ENCODE measurements at places on chromosomes 6 and 20. TPM values are rescaled to one million over a fixed set of nuclear protein-coding genes. Genes with fewer than 3 reads are reported as not detected.

SRSF6 gene
- total RNA-seq: 166 TPM

LAMA5 gene
- total RNA-seq: 0.67 TPM

AVP gene
- total RNA-seq: not detected

HRH3 gene
- total RNA-seq: not detected

RSPH3 gene
- total RNA-seq: 2.9 TPM

CLPSL1 gene
- not detected for total RNA-seq

UBE2J1 gene
- total RNA-seq: 25.9 TPM

VIP gene
- not detected for total RNA-seq

SLC17A5 gene
- 5.4 TPM for total RNA-seq

KCNK16 gene
- total RNA-seq: not detected

POLR1C gene
- 33.4 TPM for total RNA-seq

TGM3 gene
- total RNA-seq: not detected

VSTM2L gene
- total RNA-seq: not detected

GRCh38 chr6:53692172-53692571 lies 26.6 kb upstream of the KLHL31 start:
- no peaks in the 10 kb centered on the region for H3K4me1 ChIP-seq
- DNase-seq: no peak
- H3K36me3 ChIP-seq: no peaks in the 10 kb centered on the region
- no peak overlapping the region for H3K27ac ChIP-seq
- peaks cover 6% of the 10 kb centered on the region for H3K27me3 ChIP-seq

- no peaks in the 10 kb centered on the region for H3K4me1 ChIP-seq
- no peak overlapping the region for H3K4me3 ChIP-seq
- no peaks in the 10 kb centered on the region for H3K36me3 ChIP-seq
- H3K27ac ChIP-seq: no peak overlapping the region
Observed at GRCh38 chr20:19885939-19886660, 128.0 kb downstream of the RIN2 start.

DNA sequence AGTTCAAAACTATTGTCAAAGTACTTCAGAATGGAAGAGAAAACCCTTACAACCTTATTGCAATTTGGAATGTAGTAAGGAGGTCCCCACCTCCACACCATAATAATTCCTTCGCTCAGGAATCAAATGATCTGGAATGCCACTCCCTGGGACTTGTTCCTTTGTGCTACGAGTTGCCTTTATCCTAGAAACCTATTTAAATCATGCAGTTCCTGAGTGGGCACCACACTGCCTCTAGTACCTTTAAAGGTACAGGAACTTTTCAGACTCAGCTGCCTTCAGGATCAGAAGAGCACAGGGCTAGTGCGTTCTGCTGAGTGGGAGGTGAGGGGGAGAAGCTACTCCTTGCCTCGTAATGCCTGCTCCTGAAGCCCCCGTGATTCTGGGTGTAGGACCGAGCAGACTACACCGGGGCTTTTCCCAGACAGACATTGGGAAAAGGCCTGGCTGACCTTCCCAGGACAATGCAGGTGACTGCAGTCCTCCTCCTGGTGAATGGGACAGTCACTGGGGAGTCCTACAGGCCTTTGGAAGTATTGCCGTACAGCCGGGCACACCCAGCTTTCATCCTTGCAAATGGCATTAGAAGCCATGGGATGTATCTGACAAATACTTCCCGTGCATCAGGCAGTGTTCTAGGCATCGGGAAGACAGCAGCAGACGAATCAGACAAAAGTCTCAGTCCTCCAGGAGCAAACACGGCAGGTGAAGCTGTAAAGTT lies 11.8 kb upstream of the TUBB2B start:
- no peaks in the 10 kb centered on the region for H3K36me3 ChIP-seq
- no peaks in the 10 kb centered on the region for H3K4me1 ChIP-seq
- H3K27ac ChIP-seq: no peak overlapping the region
- H3K4me3 ChIP-seq: no peak overlapping the region

DNA sequence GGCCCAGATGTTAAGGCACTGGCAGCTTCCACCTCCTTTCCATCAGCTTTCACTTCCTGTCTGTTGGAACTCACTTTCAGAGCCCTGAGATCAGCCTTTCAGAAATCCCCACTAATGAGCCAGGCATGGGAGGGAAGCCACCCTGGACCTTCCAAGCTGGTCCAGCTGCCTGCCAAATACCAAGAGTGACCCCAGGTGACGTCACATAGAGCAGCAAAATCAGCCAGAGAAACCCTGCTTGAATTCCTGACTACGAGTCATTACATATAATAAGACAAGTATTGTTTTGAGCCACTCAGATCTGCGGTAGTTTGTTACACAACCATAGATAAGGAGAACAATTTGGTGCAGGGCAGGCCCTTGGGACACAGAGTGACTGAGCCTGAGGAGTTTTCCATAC lies 556.0 kb upstream of the JAG1 start:
- no peak for DNase-seq
- H3K36me3 ChIP-seq: no peaks in the 10 kb centered on the region
- H3K27me3 ChIP-seq: no peaks in the 10 kb centered on the region
- no peaks in the 10 kb centered on the region for H3K4me1 ChIP-seq
- H3K4me3 ChIP-seq: no peak overlapping the region

- no peak for DNase-seq
- H3K4me1 ChIP-seq: no peaks in the 10 kb centered on the region
- H3K36me3 ChIP-seq: no peaks in the 10 kb centered on the region
- no peaks in the 10 kb centered on the region for H3K27me3 ChIP-seq
- no peak overlapping the region for H3K4me3 ChIP-seq
Observed at GRCh38 chr6:120278689-120279396, 929.3 kb upstream of the MAN1A1 start.

- H3K4me3 ChIP-seq: no peak overlapping the region
- DNase-seq: no peak
- H3K27ac ChIP-seq: no peak overlapping the region
- H3K27me3 ChIP-seq: no peaks in the 10 kb centered on the region
- H3K36me3 ChIP-seq: no peaks in the 10 kb centered on the region
- H3K4me1 ChIP-seq: no peaks in the 10 kb centered on the region
Observed at GRCh38 chr6:153616506-153616905, 422.5 kb upstream of the OPRM1 start.

- H3K36me3 ChIP-seq: no peaks in the 10 kb centered on the region
- H3K4me3 ChIP-seq: no peak overlapping the region
- no peak overlapping the region for H3K27ac ChIP-seq
- no peak for DNase-seq
- H3K4me1 ChIP-seq: no peaks in the 10 kb centered on the region
Observed at GRCh38 chr6:143949535-143949934, 58.5 kb downstream of the PLAGL1 start.

- DNase-seq: no peak
- H3K27ac ChIP-seq: no peak overlapping the region
- peaks cover 26% of the 10 kb centered on the region for H3K4me1 ChIP-seq
- peak overlapping the region; percentile 11 for H3K4me3 ChIP-seq
- H3K36me3 ChIP-seq: no peaks in the 10 kb centered on the region
Observed at GRCh38 chr20:2687514-2687913, 5.1 kb upstream of the EBF4 start.

- H3K4me1 ChIP-seq: no peaks in the 10 kb centered on the region
- no peak overlapping the region for H3K27ac ChIP-seq
- H3K27me3 ChIP-seq: no peaks in the 10 kb centered on the region
- no peaks in the 10 kb centered on the region for H3K36me3 ChIP-seq
Observed at GRCh38 chr6:145587334-145587733, 148.0 kb downstream of the EPM2A start.

DNA sequence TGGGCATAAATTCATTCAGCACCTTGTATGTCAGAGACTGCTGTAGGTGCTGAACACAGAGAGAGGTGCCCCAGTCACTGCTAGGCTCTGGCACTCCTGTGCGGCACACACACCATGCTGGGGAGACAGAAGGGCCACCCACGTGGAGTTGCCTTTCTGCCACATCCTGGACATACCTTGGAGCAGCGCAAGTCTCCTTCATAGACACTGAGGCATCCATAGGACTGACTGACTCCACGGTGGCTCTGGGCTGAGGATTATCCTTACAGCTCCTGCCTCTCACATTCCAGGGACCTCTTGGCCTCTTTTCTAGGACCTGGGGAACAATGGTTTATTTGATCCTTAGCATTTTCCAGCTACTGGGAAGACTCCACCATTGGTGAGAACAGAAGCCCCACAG lies 26.0 kb upstream of the SLC22A23 start:
- H3K4me3 ChIP-seq: no peak overlapping the region
- no peaks in the 10 kb centered on the region for H3K4me1 ChIP-seq
- H3K27ac ChIP-seq: no peak overlapping the region
- H3K36me3 ChIP-seq: no peaks in the 10 kb centered on the region

GRCh38 chr6:12943549-12943948 lies 227.0 kb downstream of the PHACTR1 start:
- peaks cover 14% of the 10 kb centered on the region for H3K4me1 ChIP-seq
- peaks cover 9% of the 10 kb centered on the region for H3K27me3 ChIP-seq
- no peaks in the 10 kb centered on the region for H3K36me3 ChIP-seq
- DNase-seq: no peak
- no peak overlapping the region for H3K27ac ChIP-seq

DNA sequence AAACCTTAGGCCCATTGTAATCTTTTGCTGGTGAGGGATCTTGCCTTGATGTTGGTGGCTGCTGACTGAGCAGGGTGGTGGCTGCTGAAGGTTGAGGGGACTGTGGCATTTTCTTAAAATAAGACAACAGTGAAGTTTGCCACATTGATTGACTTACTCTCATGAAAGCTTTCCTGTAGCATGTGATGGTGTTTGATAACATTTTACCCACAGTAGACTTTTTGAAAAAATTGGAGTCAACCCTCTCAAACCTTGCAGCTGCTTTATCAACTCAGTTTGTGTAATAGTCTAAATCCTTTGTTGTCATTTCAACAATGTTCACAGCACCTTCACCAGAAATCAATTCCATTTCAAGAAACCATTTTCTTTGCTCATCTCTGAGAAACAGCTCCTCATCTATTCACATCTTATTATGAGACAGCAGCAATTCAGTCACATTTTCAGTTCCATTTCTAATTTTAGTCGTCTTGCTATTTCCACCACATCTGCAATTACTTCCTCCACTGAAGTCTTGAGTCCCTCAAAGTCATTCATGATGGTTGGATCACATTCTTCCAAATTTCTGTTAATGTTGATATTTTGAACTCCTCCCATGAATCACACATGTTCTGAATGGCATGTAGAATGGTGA lies 37.2 kb downstream of the CST9L start:
- H3K36me3 ChIP-seq: no peaks in the 10 kb centered on the region
- H3K4me1 ChIP-seq: peaks cover 3% of the 10 kb centered on the region
- no peak overlapping the region for H3K27ac ChIP-seq
- no peaks in the 10 kb centered on the region for H3K27me3 ChIP-seq
- no peak for DNase-seq

GRCh38 chr6:54353975-54354374 lies 45.7 kb downstream of the TINAG start:
- H3K4me3 ChIP-seq: no peak overlapping the region
- H3K36me3 ChIP-seq: no peaks in the 10 kb centered on the region
- no peaks in the 10 kb centered on the region for H3K27me3 ChIP-seq
- no peak for DNase-seq

GRCh38 chr6:20237677-20238460 lies 25.6 kb upstream of the MBOAT1 start:
- H3K27me3 ChIP-seq: peaks cover 3% of the 10 kb centered on the region
- H3K4me1 ChIP-seq: peaks cover 19% of the 10 kb centered on the region
- H3K4me3 ChIP-seq: no peak overlapping the region
- no peak for DNase-seq
- no peak overlapping the region for H3K27ac ChIP-seq
- no peaks in the 10 kb centered on the region for H3K36me3 ChIP-seq

DNA sequence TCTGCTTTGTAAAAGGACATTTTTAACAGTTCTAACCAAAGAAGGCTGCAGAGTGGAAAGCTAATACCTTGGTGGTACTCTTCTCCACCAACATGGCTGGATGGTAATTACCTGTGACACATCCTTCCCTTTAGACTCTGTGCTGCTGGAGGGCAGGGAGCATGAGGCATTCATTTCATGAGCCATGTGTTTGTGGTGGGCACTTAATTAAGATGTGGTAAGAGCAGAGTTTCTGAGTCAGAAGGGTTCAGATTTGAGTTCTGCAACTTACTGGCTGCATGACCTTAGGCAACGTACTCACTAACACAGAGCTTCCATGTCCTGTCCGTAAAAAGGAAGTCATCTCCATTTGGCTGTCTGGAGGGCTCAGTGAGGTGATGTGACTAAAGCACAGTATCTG lies 9.1 kb upstream of the ZNF133 start:
- peaks cover 50% of the 10 kb centered on the region for H3K27me3 ChIP-seq
- peaks cover 7% of the 10 kb centered on the region for H3K4me1 ChIP-seq
- no peak overlapping the region for H3K4me3 ChIP-seq
- no peak overlapping the region for H3K27ac ChIP-seq

GRCh38 chr20:50690650-50691572 lies at the start of gene RIPOR3:
Gene RIPOR3, minus strand, starts transcription at chr20:50691542. Its CDS starts 414 bp downstream, at chr20:50691128.
- H3K36me3 ChIP-seq: no peaks in the 10 kb centered on the region
- DNase-seq: no peak
- H3K27ac ChIP-seq: no peak within 1 kb of the TSS
- no peak within 1 kb of the TSS for H3K4me3 ChIP-seq
- peaks cover 7% of the 10 kb centered on the region for H3K4me1 ChIP-seq

DNA sequence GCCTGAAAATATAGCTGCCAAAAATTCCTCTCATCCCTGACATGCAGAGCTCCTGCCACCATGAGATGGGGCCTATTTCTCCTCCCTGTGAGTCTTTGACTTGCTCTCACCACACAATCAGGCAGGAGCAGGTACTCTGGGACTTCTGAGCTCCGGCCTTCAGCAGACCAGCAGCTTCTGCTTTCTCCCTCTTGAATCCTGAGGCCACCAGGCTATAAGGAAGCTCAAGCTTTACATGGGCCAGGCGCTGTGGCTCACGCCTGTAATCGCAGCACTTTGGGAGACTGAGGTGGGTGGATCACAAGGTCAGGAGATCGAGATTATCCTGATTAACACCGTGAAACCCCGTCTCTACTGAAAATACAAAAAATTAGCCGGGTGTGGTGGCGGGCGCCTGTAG lies 238.7 kb upstream of the RREB1 start:
- DNase-seq: no peak
- no peaks in the 10 kb centered on the region for H3K27me3 ChIP-seq
- H3K36me3 ChIP-seq: no peaks in the 10 kb centered on the region
- no peaks in the 10 kb centered on the region for H3K4me1 ChIP-seq
- H3K27ac ChIP-seq: no peak overlapping the region

- no peaks in the 10 kb centered on the region for H3K36me3 ChIP-seq
- DNase-seq: no peak
Observed at GRCh38 chr6:142728364-142728763, 216.6 kb downstream of the HIVEP2 start.

GRCh38 chr20:64244281-64244805 lies 11.2 kb upstream of the PCMTD2 start:
- H3K4me3 ChIP-seq: no peak overlapping the region
- H3K4me1 ChIP-seq: no peaks in the 10 kb centered on the region
- no peak overlapping the region for H3K27ac ChIP-seq
- H3K27me3 ChIP-seq: no peaks in the 10 kb centered on the region

GRCh38 chr20:4947817-4948559 lies 53.3 kb downstream of the SLC23A2 start:
- no peak for DNase-seq
- no peak overlapping the region for H3K27ac ChIP-seq
- H3K27me3 ChIP-seq: no peaks in the 10 kb centered on the region
- peaks cover 8% of the 10 kb centered on the region for H3K36me3 ChIP-seq
- no peak overlapping the region for H3K4me3 ChIP-seq
